ENCODE measurements at places on chromosomes 11 and 22.
A peak's percentile ranks its signal among the peaks of the same experiment; 100 is the strongest.

DNA sequence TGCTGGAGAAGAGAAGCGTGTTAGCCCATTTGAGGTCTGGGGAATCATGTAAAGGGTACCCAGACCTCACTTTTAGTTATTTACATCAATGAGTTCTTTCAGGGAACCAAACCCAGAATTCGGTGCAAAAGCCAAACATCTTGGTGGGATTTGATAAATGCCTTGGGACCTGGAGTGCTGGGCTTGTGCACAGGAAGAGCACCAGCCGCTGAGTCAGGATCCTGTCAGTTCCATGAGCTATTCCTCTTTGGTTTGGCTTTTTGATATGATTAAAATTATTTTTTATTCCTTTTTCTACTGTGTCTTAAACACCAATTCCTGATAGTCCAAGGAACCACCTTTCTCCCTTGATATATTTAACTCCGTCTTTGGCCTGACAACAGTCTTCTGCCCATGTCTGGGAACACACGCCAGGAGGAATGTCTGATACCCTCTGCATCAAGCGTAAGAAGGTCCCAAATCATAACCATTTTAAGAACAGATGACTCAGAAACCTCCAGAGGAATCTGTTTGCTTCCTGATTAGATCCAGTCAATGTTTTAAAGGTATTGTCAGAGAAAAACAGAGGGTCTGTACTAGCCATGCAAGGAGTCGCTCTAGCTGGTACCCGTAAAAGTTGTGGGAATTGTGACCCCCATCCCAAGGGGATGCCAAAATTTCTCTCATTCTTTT, 65.2 kb downstream of the ALX4 start:
- no peak for DNase-seq

DNA sequence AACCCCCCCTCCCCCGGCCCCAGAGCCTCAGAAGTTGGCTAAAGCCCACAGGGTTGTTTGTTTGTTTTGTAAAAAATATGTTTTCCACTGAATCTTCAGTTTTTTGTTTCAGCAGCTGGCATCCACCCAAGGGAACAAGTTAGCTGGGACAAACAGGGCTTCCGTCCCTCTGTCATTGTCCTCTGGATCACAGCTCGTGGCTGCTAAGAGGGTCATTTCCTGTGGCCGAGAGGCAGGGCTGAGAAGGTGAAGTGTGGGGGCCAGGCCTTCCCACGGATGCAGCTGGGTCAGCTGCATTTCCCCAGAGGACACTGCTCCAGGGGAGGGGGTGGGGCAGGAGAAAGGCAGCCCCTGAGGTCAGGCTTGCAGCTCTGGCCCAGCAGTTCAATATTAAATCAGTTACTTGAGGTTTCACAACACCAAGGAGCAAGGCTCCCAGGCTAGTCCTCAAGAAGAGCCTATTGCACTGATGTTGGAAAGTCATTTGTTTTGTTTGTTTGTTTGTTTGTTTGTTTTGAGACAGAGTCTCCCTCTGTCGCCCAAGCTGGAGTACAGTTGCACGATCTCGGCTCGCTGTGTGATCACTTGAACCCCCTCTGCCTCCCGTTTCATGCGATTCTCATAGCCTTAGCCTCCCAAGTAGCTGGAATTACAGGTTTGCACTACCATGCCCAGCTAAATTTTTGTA, 34.4 kb upstream of the SMTN start:
- DNase-seq = no peak

DNA sequence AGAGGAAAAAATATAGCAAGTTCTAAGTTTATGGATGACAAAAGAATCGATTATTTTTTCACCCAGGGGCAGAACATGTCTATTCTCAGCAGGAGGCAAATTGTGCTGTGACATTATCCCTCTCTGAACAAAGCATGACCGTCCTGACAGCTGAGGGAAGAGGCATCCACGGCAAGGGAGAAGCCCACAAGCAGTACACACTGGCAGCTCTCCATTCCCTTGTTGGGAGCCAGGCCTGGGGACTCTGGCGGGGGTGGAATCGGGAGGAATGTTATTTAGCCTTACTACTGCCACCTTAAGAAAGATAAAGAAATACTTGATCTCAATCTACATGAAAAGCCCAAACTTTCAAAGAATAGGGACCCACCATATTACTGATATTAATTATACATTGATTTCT, 3.4 kb downstream of the KIRREL3 start:
- DNase-seq = no peak

GRCh38 chr22:27391092-27391770, 410.3 kb downstream of the MN1 start:
- DNase-seq = no peak

- DNase-seq = no peak
Observed at GRCh38 chr11:25449091-25449490, 882.8 kb upstream of the ANO3 start.

GRCh38 chr11:8372641-8373381, 109.1 kb upstream of the LMO1 start:
- DNase-seq = no peak

- no peak for DNase-seq
Observed at GRCh38 chr11:19786644-19787043, 74.0 kb downstream of the NAV2 start.

GRCh38 chr11:330307-330693, 9.6 kb upstream of the IFITM3 start:
- DNase-seq = no peak

DNA sequence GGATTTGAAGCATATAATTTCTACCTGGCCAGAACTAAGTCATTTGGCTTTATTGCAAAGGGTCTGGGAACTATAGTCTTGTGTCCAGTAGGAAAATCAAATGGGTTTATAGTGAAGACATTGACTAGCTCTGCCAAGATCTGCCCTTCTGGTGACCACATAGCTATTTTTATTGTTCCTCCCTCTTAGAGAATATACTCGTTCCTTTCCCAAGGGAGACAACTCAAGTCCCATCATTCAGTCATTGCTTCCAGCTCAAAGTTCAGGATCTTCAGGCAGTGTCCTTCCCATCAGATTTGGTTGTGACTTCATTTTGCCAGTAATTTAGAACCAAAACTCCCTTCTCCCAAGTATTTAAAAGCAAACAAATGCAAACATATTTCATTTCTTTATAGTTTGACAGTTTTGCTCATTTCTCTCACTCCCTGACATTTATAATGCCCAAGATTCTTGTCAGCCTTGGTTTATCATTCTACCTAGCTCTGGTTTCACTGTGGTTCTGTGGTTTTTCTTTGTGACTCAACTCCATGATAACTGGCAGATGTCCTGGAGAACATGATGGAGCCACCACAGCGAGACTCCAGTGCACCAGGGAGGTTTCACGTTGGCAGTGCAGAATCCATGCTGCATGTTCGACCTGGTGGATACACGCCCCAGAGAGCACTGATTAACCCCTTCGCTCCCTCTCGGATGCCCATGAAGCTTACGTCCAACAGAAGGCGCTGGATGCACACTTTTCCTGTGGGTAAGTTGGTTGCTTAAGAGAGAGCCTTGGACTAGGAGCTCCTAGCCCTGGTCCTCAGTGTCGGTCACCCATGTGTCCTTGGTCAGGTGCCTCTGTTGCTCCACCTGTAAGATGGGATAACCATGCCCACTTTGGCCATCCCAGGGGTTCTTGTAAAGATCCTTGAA, 64.9 kb downstream of the DEPDC5 start:
- peak; percentile 19 for DNase-seq

DNA sequence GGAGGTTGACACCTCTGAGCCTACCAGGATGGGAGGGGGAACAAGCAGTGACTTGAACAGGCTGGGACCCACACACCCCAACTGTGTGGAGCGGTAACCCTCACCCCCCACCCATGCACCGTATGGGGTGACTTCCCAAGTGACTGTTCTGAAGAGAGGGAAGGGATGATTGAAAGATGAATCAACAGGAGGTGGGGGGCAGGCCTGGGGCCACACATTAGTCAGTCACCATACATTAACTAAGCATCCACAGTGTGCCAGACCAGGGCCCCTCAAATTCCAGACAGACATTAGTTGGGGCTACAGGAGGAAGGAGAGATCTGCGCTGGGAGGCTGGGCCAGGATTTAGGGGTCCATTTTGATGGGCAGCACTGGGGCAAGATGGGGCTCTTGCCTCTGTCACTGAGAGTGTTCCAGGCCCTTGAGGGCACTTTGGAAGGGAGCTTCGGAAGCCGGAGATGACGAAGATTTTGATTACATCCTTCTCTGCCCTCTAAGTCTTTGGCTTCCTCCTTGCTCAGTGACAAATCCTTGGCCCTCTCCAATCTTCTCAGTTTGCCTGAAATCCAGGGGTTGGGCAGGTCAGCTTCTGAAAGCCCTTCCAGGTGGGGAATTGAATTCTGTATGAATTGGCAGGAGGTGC, 966 bp downstream of the SMTN start:
- DNase-seq = no peak

DNA sequence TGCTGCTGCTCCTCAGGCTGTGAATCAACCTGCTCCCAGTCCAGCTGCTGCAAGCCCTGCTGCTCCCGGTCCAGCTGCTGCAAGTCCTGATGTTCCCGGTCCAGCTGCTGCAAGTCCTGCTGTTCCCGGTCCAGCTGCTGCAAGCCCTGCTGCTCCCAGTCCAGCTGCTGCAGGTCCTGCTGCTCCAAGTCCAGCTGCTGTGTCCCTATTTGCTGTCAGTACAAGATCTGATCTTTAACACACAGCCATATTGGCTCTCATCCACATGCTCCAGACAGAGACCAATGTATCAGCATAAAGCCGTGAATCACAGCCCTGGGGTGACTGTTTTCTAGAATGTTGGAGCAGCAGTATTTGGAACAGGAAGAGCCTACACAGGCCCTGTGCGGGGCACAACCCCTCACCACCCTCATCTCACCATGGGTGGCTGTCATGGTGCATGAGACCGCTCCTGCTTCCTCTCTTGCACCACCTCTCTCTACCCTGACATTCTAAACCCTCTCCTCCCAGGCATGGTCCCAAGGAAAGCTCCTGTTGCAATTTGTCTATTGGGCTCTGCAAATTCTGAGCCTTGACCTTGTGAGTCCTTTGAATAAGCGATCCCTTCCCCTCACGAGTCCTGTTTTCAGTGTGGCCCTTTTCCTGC, 3.5 kb downstream of the KRTAP5-10 start:
- no peak for DNase-seq

- DNase-seq = no peak
Observed at GRCh38 chr11:125394296-125394695, 101.8 kb downstream of the FEZ1 start.
